Gastrocnemius medialis (tissue), 4 donors: ENCODE measurements at places on chromosomes 1 and 21.

- no peak for DNase-seq
Measured at GRCh38 chr21:33237486-33237885, 7.7 kb downstream of the IFNAR2 start.

- no peak for DNase-seq
Measured at GRCh38 chr1:58397187-58397820, 149.2 kb downstream of the OMA1 start.

DNA sequence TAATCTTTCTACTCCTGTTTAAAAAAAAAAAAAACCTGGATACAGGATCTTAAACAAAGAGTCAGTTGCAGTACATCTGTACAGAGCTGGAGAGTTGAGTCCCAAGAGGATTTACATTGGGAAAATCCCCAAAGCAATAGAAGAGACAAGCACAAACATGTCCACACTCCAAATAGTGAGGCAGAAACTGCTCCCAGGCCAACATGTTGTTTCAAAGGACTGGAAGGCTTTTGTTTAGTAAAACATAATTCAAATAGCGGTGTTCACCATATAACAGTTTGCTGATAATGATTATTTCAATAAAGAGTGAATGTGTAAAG lies 425.4 kb downstream of the ADGRL2 start:
- no peak for DNase-seq

GRCh38 chr1:11481019-11481418 lies 2.1 kb downstream of the DISP3 start:
- no peak for DNase-seq

GRCh38 chr1:89060091-89060490 lies 4.9 kb downstream of the GBP1 start:
- DNase-seq = no peak

- no peak for DNase-seq
Measured at GRCh38 chr1:22827666-22828483, 117.2 kb downstream of the EPHB2 start.

DNA sequence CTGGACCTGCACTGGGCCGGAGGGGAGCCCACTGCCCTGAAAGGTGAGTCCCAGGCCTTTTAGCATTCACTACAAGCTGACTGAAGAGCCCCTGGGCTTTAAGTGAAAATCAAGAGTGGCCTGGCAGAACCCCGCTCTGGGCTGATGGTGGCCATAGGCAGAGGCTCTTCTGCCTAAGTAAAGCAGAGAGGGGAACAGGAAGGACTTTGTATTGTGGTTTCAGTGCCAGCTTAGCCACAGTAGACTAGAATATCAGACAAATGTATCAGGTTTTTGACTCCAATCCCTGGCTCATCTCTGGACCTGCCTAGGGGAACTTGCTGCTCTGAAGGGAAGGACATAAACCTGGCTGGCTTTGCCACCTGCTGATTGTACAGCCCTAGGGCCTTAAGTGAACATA lies 10.2 kb upstream of the HENMT1 start:
- DNase-seq = no peak

- DNase-seq = no peak
Measured at GRCh38 chr1:16391411-16391810, 24.4 kb downstream of the SZRD1 start.

DNA sequence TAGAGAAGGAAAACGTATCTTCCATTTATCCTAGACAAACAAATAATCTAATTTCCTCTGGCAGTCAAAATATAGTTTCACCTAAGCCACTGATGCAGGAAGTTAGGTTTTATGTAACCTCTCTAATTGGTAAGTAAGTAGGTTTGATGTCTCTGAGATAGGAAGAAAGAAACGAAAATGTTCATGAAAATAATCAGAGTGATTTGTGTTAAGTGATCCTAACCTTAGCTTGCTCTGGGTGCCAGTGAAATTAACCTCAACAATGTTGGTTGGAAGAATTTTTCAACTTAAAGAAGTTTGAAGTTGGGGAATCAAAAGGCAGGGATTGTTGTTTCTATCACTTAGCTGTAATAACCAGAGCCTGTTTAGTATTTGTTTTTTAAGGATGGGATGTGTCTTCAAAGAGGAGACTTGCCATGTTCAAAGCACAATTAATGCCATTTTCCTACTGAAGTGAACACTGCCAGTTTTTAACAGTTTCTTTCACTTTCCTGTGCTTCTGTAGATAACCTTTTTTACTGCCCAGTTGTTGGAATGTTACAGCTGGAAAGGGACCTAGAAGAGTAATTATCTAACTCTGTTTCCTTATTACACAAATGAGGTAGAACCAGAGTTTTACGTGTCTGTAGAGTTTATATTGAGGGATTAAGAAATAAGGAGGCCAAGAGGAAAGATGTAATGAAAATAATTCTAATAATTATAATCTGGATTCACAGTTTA lies 18.4 kb downstream of the HIPK1 start:
- DNase-seq = no peak

GRCh38 chr1:113675302-113675701 lies 84.0 kb downstream of the PHTF1 start:
- no peak for DNase-seq

- DNase-seq = no peak
Measured at GRCh38 chr1:103146166-103146565, 37.8 kb upstream of the COL11A1 start.

GRCh38 chr1:84145068-84145467 lies 997 bp downstream of the PRKACB start:
- no peak for DNase-seq

- no peak for DNase-seq
Measured at GRCh38 chr1:34073028-34073695, 91.9 kb downstream of the CSMD2 start.

GRCh38 chr1:212186427-212187207 lies 98.6 kb upstream of the PPP2R5A start:
- DNase-seq = no peak

GRCh38 chr1:179812501-179813292 lies 64.9 kb downstream of the TOR1AIP2 start:
- no peak for DNase-seq

- DNase-seq = no peak
Measured at GRCh38 chr21:15063081-15063813, 1.6 kb downstream of the NRIP1 start.
